ENCODE measurements at places on chromosomes 3 and 15.

DNA sequence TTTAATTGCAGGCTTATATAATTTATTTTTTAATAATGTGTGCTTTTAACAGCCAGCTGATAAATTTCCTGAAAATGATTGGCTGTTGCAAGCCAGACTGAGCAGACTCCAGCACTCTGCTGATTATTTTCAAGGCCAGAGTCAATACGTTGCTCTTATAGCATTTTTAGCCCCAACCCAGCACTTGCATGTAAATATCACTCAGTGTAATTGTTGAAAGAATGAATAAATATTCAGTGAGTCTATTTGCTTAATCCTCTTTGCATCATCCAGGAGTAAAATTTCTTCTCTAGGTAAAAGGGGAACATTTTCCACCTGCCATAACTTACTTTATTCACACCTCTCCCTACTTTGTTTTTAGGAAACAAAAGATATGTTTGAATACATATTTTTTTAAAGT is 2.9 kb downstream of the GABRR3 start:
- H3K4me3 ChIP-seq: no peak overlapping the region
- no peak overlapping the region for H3K27ac ChIP-seq
- H3K4me1 ChIP-seq: no peaks in the 10 kb centered on the region
- DNase-seq: no peak

DNA sequence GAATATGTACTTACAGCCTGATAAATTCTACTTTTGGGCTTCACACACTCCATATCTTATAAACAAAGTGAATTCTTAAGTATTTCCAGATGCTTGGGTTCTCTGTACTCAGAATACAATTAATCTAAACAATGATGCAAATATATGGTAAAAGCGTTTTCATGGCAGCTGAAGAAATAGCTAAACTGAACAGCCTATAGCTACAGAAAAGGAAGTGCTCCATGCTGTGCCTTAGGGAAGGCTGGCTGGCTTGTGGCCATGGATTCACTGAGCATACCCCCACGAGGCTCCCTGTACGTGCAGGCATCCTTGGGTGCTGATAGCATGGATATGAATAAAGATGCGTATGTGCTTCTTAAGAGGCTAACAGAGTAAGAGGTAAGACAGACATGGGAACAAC is 264.0 kb downstream of the KLF13 start:
- no peak for DNase-seq
- no peaks in the 10 kb centered on the region for H3K36me3 ChIP-seq
- H3K4me1 ChIP-seq: no peaks in the 10 kb centered on the region
- H3K27me3 ChIP-seq: no peaks in the 10 kb centered on the region
- no peak overlapping the region for H3K4me3 ChIP-seq
- no peak overlapping the region for H3K27ac ChIP-seq

DNA sequence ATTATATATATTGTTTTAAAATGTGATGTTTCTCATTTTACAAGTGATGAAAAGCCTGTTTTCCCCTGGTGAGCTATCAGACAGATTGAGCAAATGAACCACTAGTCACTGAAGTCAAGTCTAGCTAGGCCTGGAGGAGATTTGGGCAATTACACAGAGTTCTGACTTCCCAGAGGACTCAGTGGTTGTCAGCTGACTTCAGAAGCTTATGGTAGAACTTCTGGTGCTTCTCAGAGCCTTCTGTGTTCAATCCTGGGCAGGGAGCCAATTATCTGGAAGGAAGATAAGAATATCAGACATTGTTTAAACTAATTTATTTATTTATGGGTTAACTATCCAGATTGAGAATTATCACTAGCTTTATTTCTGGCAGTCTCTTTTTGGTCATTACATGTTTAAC is 37.7 kb upstream of the NAALADL2 start:
- no peak for DNase-seq
- H3K4me1 ChIP-seq: peaks cover 3% of the 10 kb centered on the region
- H3K27me3 ChIP-seq: no peaks in the 10 kb centered on the region
- H3K4me3 ChIP-seq: no peak overlapping the region
- no peaks in the 10 kb centered on the region for H3K36me3 ChIP-seq
- H3K27ac ChIP-seq: peak overlapping the region; percentile 42

DNA sequence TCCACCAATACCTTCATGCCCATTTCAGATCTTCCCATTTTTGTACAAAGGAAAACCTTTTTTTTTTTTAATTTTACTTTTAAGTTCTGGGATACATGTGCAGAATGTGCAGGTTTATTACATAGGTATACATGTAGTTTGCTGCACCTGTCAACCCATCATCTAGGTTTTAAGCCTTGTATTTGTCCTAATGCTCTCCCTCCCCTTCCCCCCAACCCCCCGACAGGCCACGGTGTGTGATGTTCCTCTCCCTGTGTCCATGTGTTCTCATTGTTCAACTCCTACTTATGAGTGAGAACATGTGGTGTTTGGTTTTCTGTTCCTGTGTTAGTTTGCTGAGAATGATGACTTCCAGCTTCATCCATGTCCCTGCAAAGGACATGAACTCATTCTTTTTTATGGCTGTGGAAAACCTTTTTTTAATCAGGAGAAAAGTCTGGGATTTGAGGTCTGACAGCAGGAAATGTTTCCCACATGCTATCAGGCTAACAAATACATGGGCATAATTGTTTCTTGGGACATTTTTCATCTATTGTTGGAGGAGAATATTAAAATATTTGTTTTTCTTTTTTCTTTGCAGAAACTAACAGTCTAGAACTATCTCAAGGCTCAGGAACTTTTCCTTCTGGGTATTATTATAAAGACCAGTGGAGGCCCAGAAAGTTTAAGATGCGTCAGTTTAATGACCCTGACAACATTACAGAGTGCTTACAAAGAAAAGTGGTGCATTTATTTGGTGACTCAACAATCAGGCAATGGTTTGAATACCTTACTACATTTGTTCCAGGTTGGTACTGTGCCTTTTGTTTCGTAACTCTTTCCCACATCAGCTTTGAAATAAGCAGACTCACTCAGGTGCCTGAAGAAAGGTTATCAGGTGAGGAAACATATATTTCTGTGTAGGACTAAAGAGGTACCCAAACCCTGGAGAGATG is 32.8 kb upstream of the NFKBIZ start:
- peaks cover 17% of the 10 kb centered on the region for H3K36me3 ChIP-seq
- no peaks in the 10 kb centered on the region for H3K27me3 ChIP-seq
- no peaks in the 10 kb centered on the region for H3K4me1 ChIP-seq
- no peak for DNase-seq

- no peak overlapping the region for H3K27ac ChIP-seq
- no peak for DNase-seq
- no peaks in the 10 kb centered on the region for H3K4me1 ChIP-seq
- no peaks in the 10 kb centered on the region for H3K27me3 ChIP-seq
- H3K4me3 ChIP-seq: no peak overlapping the region
These were observed 25.9 kb downstream of the DUOX1 start for GRCh38 chr15:45155739-45156138.

All from ascending aorta (tissue), 2 donors.